Activated CD8-positive, alpha-beta memory T cell treated with anti-CD3 and anti-CD28 coated beads, Interleukin-2, amount 50 U/mL, for 4 hours (primary cell): ENCODE measurements at places on chromosomes 1 and 21.

GRCh38 chr21:32112195-32112594, 166.7 kb downstream of the MIS18A start:
- DNase-seq = no peak

DNA sequence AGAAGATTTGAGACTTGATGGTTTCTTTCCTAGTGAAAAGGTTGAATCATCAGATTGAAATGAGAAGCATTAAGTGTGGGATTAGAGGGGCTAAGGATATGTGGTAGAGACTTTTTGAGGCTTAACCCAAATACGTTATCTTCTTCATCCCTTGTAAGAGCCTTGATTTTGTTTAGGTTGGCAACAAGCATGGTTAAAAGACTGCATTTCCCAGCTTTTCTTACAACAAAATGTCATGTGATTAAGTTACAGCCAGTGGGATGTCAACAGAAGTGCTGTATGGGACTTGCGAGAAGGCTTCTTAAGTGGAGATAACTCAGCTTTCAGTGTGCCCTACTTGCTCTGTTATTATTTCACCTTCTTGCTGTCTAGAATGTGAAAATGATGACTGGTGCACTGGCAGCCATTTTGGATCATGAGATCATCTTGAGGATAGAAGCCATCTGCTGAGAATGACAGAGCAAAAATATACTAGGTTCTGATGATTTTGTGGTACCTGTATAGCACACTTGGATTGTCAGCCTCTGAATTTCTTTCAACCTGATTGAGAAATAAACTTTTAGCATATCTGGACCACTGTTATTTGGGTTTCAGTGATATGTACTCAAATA, 41.3 kb upstream of the GNG12 start:
- no peak for DNase-seq

- DNase-seq = no peak
These were observed 1.8 kb upstream of the CKS1B start for GRCh38 chr1:154972517-154973343.

- DNase-seq = no peak
These were observed 89.0 kb downstream of the MIS18A start for GRCh38 chr21:32189688-32190483.

DNA sequence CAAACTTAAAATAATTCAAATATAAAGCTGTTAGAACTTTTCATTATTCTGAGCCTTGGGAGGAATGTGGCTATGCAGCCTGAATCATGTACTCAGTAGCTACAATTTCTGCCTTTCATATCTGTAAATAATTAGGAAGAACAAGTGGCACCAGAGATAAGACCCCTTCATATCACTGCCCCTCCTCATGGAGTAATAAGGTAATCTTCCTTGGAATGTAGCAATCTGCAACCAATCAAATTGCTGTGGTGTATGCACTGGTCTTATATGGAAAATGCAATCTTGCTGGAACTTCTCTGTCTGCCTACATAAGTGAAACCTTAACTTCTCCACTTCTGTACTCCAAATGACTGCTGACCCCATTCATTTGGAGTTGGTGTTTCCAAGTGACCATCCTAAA, 104.4 kb upstream of the VANGL1 start:
- no peak for DNase-seq

- DNase-seq = no peak
These were observed 478.1 kb downstream of the PLA2G4A start for GRCh38 chr1:187306710-187307415.

GRCh38 chr1:84428235-84428634, 30.0 kb downstream of the DNASE2B start:
- DNase-seq = no peak

GRCh38 chr1:19222979-19223824, 13.1 kb upstream of the UBR4 start:
- DNase-seq = no peak

- DNase-seq = peak; percentile 25
These were observed 5.7 kb upstream of the PPP1R15B start for GRCh38 chr1:204417074-204417997.

DNA sequence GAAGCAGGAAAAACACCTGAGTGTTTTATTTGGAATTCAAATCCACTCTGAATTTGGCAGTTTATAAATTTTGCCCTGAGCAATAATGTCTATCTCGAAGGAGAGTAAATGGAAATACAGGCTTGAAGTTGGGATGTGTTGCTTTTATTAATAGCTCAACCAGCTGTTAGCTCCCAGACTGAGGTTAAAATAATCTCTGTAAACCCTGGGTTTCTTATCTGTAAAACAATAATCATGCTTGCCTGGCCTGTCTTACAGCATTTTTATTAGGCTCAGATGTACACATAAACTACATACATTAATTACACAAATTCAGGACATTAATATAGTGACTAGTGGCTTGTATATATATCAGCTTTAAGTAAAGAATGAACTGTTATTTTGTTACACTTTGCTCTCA, 148.5 kb downstream of the GALNT2 start:
- no peak for DNase-seq

GRCh38 chr1:226397011-226397926, 10.6 kb downstream of the PARP1 start:
- DNase-seq = no peak

DNA sequence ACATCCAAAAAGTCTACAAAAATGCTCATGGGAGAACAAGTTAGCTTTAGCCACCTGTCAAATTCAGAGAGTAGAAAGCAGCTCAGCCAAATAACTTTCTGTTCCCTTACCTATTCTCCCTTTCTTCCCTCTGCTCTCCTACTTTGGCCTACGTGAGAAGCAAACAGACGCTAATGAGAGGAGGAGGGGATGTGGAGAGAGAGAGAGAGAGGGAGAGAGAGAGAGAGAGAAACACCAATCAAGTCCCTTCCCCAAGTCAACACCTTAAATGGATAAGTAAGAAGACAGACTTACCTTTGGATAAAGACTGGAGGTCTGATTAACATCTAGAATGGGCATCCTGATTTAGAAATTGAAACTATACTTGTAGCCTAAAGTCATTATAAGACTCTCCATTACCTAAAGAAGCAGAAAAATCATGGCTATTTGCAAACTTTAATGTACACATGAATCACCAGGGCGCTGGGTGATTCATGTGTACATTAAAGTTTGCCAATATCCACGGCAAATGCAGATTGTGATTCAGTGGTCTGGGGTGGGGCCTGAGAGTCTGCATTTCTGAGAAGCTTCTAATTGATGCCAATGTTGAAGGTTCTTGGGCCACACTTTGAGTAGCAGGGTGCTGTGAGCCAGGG, 13.1 kb upstream of the DUSP12 start:
- no peak for DNase-seq

DNA sequence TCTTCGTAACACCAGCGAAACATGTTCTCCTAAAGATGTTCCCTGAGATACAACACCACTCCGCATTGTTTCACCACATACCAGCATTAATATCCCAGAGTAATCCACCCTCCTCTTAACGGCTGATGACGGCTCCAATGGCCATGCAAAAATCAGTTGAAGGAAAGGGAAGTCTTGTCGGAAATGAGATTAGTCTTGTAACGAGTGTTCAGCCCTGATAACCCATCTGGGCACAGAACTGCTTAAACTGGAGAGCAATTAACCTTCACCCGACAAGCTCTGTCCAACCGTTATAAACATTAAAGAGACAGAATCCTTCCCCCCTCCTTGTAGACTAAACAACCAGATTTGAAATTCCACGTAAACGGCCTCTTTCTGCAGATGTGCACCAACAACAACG, 21.9 kb downstream of the ERG start:
- no peak for DNase-seq

DNA sequence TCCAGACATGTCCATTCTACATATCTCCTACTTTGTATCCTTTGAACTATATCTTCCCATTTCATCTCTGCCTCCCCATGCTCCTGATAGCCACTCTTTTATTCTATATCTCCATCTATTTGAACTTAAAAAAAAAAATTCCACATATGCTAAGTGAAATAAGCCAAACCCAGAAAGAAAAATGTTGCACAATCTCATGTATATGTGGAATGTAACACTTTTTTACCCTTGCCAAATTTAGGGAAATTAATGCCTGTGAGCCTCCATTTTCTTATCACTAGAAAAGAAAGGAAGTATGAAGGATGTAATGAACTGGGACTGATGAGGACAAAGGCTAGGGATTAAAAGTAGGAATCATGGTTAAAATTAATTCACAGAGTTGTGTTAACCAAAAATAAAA, 53.5 kb downstream of the RGS13 start:
- DNase-seq = no peak

DNA sequence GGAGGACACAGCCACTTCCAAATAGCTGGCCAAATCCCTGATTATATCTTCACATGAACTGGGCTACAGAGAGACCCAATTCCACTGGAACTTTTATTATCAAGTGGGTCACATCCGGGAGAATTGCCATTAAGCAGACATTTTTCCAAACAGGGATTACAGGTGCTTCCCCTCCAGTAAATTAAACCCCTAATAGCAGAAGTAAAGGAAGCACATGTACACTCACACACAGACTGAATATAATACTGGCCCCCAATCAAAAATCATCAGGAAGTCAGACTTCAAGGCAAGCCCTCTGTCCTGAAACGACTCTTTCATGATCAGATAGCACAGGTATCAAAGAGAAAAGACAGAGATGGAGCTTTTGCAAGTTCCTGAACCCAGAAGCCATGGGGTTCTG, 118.6 kb upstream of the PPP2R5A start:
- no peak for DNase-seq

DNA sequence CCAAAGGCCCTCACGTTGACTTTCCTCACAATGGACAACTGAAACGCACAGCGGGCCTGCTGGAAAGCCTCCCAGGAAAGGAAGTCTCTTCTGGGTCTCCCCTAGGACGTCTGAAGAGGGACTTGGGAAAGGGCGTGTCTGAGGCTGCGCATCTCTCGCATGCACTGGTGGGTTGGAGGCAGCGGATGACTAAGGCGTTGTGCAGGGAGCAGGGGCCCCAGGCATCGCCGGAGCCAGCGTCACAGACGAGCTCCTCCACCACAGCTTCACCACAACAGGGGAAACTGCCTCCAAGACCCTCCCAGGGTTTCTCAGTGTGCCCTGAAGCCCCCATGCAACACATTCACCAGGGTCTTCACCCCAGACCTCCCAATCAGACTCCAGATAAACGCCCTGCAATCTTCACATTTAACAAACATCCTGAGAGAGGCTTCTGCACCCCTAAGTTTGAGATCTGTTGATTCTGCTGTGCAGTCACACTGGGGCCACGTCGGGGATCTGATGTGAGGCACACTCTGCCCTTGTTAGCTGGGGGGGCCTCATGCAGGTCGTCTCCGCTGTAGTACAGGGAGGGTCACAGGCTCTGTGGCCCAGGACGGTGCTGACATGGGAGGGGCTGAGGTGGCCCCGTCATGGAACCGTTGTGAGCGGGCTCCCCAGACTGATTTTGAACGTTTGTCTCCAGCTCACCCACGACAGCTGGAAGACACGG, 7.0 kb upstream of the TFF1 start:
- DNase-seq = peak; percentile 34

- no peak for DNase-seq
These were observed 29.1 kb downstream of the TBX15 start for GRCh38 chr1:118958937-118959631.

DNA sequence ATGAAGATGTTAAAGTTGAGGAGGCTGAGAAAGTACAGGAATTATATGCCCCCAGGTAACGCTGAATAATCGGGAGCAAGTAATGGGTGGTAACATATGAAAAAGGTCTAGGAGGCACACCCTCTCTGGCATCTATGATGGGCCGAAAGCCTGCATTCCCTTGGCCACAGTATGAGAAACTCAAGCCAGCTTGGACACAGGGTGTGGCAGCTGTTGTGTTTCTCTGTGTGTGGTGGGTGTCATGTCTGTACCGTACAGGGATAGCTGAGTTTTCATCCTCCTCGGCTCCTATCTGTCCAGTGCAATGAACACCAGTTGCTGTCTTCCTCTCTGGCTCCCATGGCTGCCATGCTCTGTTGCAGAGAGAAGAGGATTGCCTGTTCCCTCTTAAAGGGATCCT, 32.9 kb downstream of the NBPF3 start:
- no peak for DNase-seq

DNA sequence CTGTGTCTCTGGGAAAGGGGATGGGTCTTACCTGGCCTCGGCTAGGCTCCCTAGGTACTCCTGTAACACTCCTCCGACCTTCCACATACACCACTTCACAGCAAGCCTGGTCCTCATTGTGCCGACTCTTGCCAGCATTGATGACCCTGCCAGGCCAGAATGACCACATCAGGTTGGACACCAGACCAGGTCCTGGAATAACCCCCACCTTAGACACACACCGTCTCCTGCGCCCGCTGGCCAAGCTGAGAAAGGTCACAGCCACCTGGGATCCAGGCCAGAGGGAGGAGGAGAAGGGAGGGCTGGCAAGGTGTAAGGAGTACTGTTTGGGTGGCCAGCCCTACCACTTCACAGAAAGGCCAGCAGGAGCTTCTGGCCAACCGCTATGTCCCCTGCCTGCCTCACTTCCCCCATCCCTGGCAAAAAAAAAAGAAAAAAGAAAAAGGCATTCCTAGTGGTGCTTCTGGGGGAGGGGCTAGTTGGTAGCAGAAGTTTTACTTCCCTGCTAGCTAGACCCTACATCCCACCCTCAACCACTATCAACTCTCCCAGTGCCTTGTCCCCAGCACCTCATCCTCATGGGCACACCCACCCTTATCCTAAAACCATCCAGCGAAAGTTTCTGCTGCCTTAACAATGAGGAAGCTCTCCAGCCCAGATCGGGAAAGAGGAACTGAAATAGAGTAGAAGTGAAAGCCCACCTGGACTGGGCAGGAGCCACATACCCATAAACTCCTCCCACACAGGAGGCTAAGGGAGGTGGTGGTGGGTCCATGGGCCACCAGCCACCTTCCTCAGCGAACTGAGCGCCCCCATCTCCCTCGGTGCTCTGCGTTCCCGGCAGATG, 1.4 kb downstream of the PPM1J start:
- no peak for DNase-seq

- DNase-seq = no peak
These were observed 101.5 kb upstream of the TLR5 start for GRCh38 chr1:223244366-223245103.

DNA sequence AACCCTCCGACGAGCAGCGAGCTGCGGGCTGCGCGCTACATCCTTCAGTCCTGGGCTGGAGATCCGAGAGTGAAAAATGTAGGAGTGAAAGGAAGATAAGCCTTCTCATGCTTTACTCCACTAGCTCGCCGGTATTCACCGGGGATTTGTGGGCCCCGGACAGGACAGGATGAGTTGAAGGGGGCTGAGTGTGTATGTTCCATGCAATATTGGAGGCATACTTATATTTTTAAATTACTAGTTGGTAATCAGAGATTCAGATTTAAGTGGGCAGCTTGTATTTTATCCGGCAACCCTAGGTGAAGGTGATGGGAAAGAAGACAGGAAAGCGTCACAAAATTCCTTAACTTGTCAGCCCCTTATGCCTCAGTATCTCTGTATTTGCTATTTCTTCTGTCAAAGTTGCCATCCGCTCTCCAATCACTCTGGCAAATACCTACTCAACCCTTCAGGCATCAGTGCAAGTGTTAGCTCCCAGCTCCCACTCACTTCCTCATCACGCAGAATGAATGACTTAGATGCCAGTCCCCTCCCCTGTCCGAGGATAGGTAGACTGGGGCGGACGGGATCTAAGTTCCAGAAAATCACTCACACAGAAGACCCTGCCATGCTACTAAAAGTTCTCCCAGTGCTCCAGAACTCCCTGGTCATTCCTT, 503 bp upstream of the PIGM start:
- no peak for DNase-seq
